ENCODE measurements at places on chromosomes 12 and 14.

GRCh38 chr12:6852651-6853354 lies 853 bp downstream of the USP5 start:
- DNase-seq: no peak

DNA sequence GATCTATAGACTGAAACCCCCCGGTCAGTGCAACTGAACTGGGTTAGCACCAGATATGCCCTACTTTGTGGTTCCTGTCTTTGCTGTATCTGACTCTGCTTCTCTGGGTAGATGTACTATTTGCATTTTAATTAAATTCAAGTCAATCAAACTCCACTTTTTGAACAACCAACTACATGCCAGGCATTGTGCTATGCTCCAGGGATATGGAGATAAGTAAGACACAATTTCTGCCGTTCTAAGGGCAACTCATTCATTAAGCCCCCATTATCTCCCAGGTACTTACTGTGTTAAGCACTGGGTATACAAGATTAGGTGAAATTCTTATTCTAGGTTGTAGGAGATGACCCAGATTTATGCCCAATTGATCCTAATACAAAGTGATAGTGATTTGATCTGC lies 62.7 kb upstream of the JDP2 start:
- DNase-seq: no peak

- DNase-seq: no peak
Observed at GRCh38 chr12:80709811-80710726, 2.6 kb downstream of the MYF6 start.

DNA sequence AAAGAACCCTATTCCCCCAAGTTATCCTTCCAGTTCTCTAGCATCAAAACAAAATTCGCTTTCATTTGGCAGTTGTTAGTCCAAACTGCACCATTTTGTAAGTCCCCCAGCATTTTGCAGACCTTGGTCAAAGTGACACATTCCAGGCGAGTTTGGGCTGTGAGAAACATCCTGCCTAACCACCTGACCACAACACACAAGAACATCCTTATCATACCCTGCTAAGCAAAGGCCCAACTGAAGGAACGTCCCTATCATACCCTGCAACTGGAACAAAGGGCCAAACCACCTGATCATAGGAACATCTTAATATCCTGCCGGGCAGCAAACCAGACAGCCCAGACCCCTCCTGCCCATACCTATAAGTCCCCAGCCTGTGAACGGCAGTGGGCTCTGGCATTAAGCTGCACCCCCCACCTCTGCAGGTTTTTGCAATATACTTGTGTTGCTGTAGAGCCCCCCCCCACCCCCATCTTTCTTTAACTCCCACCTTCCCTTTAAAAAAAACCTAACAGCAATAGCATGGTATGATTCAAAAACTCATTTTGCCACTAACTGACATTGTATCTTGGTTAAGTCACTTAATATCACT lies 2.7 kb downstream of the PCNX4 start:
- DNase-seq: no peak

GRCh38 chr12:121438905-121439304 lies 39.0 kb downstream of the RNF34 start:
- DNase-seq: no peak

GRCh38 chr12:101891462-101891971 lies 14.1 kb downstream of the DRAM1 start:
- DNase-seq: peak; percentile 55

GRCh38 chr14:36313898-36314297 lies 6.5 kb downstream of the MBIP start:
- no peak for DNase-seq
